ENCODE measurements at places on chromosomes 4 and X. TPM values are rescaled to one million over a fixed set of nuclear protein-coding genes. Genes with fewer than 3 reads are reported as not detected.

The ELMOD2 gene
- 13.1 TPM for total RNA-seq

- DNase-seq = no peak
Observed at GRCh38 chr4:17313194-17313593, 198.7 kb downstream of the QDPR start.

DNA sequence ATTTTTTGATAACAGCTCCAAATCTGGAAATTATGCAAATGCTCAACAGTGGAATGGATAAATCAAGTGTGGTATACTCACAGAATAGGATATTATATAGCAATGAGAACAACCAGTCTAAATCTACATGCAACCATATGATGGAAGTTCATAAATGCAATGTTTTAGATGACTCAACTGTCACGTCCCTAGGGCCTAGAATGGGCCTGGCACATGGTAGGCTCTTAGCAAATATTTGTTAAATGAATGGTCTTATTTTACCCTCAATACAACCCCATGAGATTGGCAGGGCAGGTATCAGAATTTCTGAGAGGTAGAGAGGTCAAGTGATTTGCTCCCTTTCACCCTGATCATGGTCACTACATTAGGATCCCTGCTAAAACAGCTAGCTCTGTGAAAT, 14.6 kb upstream of the NKX3-2 start:
- no peak for DNase-seq

GRCh38 chr4:20698820-20699219, 1.4 kb upstream of the PACRGL start:
- no peak for DNase-seq

All from Caki2 (cell line).